ENCODE measurements at places on chromosomes 3 and 15.
A peak's percentile ranks its signal among the peaks of the same experiment; 100 is the strongest.

DNA sequence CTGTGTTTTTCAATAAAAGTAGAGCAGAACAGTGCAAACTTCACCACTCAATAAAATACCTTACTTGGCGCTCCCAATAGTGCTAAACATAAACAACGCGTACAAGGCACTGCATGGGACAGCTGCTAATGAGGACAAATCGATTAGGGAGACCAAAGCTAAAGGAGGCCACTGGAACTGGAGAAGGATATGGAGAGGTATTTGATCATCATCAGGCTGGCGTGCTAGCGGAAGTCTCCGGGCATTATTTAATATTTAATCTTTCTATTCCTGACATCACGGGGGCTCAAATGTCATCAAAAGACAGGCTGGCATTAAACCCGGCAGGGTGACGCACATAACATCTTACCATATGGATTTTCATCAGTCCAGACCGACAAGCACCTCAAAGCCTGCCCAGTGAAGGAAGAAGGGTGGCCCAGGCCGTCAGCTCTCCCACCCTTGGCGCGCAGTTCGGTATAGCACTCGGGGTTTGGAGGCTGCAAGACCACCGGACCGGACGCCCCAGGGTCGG lies 604 bp downstream of the CCPG1 start:
- peak overlapping the region; percentile 53 for H3K27ac ChIP-seq
- H3K4me3 ChIP-seq: peak overlapping the region; percentile 83
- no peaks in the 10 kb centered on the region for H3K27me3 ChIP-seq
- H3K36me3 ChIP-seq: no peaks in the 10 kb centered on the region
- H3K4me1 ChIP-seq: no peaks in the 10 kb centered on the region

DNA sequence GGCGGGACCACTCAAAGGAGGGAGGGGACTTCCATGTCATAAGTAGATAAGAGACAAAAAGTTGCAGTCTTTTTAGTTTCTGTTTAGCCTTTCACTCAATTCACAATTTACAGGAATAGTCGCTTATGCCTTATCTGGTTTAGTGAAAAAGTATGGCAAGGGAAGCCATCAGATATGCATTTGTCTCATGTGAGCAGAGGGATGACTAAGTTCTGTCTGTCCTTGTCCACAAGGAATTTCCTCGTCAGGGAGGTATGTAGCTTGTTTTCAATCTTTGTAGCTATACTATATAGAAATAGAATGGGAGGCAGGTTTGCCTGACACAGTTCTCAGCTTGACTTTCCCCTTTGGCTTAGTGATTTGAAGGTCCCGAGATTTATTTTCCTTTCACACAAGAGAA lies 882.8 kb downstream of the NAALADL2 start:
- no peak overlapping the region for H3K27ac ChIP-seq
- no peaks in the 10 kb centered on the region for H3K27me3 ChIP-seq

- no peaks in the 10 kb centered on the region for H3K4me1 ChIP-seq
- no peaks in the 10 kb centered on the region for H3K36me3 ChIP-seq
- no peak overlapping the region for H3K27ac ChIP-seq
- H3K4me3 ChIP-seq: no peak overlapping the region
Observed at GRCh38 chr3:45313743-45314403, 74.5 kb upstream of the LARS2 start.

- H3K4me3 ChIP-seq: no peak overlapping the region
- H3K36me3 ChIP-seq: no peaks in the 10 kb centered on the region
- H3K27me3 ChIP-seq: peaks cover 27% of the 10 kb centered on the region
- no peak overlapping the region for H3K27ac ChIP-seq
- DNase-seq: peak; percentile 43
- H3K4me1 ChIP-seq: no peaks in the 10 kb centered on the region
Observed at GRCh38 chr3:126373682-126374601, 16.7 kb upstream of the KLF15 start.

- H3K36me3 ChIP-seq: no peaks in the 10 kb centered on the region
- DNase-seq: peak; percentile 79
- no peaks in the 10 kb centered on the region for H3K27me3 ChIP-seq
- peak overlapping the region; percentile 61 for H3K27ac ChIP-seq
Observed at GRCh38 chr3:59839283-59839682, 789.5 kb upstream of the CFAP20DC start.

DNA sequence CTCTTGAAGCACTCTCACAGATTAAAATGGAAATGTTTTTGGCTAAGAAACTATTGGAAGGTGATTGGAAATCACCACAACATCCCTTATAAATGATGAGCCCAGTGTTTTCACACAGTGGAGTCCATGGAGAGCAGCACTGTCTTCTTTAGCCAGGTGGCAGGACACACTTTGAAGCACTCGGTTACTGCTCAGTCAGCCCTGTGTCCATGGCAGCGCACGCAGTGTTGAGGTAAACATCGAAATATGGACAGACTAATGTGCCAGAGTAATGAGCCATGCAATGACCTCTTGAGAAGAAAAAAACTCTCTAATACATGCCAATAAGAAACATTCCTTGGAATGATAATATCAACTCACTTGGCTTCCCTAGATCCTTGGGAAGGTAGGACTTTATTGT lies 66.6 kb downstream of the TGFBR2 start:
- H3K27ac ChIP-seq: peak overlapping the region; percentile 62
- peaks cover 3% of the 10 kb centered on the region for H3K4me1 ChIP-seq
- peak; percentile 14 for DNase-seq
- no peak overlapping the region for H3K4me3 ChIP-seq
- H3K27me3 ChIP-seq: no peaks in the 10 kb centered on the region

DNA sequence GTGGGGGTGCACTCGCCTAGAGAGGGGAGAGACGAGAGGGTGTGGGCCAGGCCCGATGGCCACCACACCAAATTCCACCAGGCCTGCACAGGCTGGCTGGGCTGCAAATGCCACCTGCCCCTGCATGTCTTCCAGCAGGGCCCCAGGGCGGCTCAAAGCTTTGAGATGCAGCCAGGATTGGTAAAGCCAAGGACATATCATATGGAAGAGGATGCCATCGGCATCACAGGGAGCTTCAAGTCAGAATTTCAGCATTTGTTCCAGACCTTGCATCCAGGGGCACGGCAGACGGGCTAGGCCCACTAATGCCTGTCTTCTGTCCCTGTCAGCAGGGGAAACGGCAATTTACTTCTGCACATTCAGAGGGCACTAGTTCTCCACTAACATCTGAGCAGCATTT lies 97.8 kb downstream of the NUP210 start:
- no peak overlapping the region for H3K4me3 ChIP-seq
- no peak overlapping the region for H3K27ac ChIP-seq
- H3K4me1 ChIP-seq: no peaks in the 10 kb centered on the region

DNA sequence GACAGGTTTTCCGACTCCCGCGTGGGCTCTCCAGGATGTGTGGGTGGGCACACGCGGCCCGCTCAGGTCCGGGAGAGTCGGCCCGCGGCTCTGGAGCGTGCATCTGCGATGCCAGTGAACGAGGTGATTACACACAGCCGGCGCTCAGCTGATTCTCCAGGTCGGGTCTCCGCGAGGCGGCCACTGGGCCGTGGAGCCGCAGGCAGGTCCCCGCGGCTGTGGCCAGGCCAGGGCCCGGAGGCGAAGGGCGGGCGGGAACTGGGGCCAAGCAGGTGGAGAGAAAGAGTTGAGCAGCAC lies 13.2 kb downstream of the PAK6 start:
- no peak overlapping the region for H3K27ac ChIP-seq
- no peaks in the 10 kb centered on the region for H3K36me3 ChIP-seq
- peaks cover 56% of the 10 kb centered on the region for H3K27me3 ChIP-seq
- DNase-seq: no peak

GRCh38 chr3:194973366-194974000 lies 287.8 kb downstream of the FAM43A start:
- no peaks in the 10 kb centered on the region for H3K36me3 ChIP-seq
- H3K4me3 ChIP-seq: no peak overlapping the region
- peaks cover 29% of the 10 kb centered on the region for H3K27me3 ChIP-seq
- no peaks in the 10 kb centered on the region for H3K4me1 ChIP-seq
- no peak for DNase-seq

- H3K4me1 ChIP-seq: peaks cover 27% of the 10 kb centered on the region
- no peaks in the 10 kb centered on the region for H3K27me3 ChIP-seq
- H3K4me3 ChIP-seq: peak overlapping the region; percentile 26
- H3K36me3 ChIP-seq: no peaks in the 10 kb centered on the region
Observed at GRCh38 chr15:40081691-40082194, 26.9 kb downstream of the BMF start.

DNA sequence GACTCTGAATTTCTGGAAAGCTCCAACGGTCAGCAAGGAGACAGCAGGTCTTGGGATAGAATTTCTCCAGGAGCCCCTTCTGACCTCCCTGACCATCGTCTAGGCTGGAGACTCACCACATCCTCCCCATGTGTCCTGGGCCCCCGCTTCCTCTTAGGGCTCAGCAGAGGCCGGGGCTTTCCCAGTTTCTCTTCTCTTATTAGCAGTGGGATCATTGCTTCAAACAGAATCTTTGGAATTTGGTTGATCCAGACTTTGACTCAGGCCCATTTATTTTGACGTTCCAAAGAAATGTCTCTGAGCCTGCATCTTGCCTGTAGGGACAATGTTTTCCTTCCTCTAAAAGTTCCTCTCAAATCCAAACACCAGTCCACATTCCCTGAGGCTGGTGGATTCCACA lies 38.4 kb upstream of the SLC6A6 start:
- no peaks in the 10 kb centered on the region for H3K36me3 ChIP-seq
- H3K27me3 ChIP-seq: peaks cover 9% of the 10 kb centered on the region
- H3K4me1 ChIP-seq: peaks cover 20% of the 10 kb centered on the region
- DNase-seq: peak; percentile 67
- H3K4me3 ChIP-seq: no peak overlapping the region

- H3K36me3 ChIP-seq: no peaks in the 10 kb centered on the region
- peaks cover 18% of the 10 kb centered on the region for H3K4me1 ChIP-seq
- no peak for DNase-seq
Observed at GRCh38 chr3:195160908-195161434, 110.0 kb downstream of the XXYLT1 start.

DNA sequence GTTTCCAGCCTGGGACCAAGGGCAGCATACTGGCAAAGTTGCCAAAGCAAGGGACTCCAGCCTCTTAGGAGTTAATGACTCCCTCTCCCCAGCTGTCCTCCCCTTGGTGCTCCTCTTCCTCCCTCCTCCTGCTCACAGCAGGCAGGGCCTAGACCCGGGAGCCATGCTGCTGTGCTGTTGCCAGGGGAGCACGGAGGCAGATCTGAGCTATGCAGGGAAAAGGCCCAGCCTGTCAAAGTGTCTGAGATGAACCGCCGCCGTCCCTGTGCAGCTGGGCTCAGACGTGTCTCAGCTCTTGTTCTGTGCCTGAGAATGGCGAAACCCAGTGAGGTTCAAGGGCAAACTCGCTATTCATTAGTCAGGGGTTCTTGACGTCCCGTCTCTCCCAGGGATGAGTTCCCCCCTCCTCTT lies 60.8 kb upstream of the POLG start:
- no peaks in the 10 kb centered on the region for H3K4me1 ChIP-seq
- peaks cover 84% of the 10 kb centered on the region for H3K27me3 ChIP-seq
- H3K36me3 ChIP-seq: no peaks in the 10 kb centered on the region
- no peak for DNase-seq

GRCh38 chr15:57761562-57761961 lies 55.0 kb downstream of the POLR2M start:
- no peak for DNase-seq
- H3K27ac ChIP-seq: no peak overlapping the region
- H3K27me3 ChIP-seq: peaks cover 5% of the 10 kb centered on the region
- H3K36me3 ChIP-seq: no peaks in the 10 kb centered on the region

GRCh38 chr3:197392961-197393360 lies 94.5 kb upstream of the DLG1 start:
- H3K27me3 ChIP-seq: peaks cover 37% of the 10 kb centered on the region
- no peak overlapping the region for H3K4me3 ChIP-seq
- DNase-seq: peak; percentile 7
- no peak overlapping the region for H3K27ac ChIP-seq
- peaks cover 4% of the 10 kb centered on the region for H3K4me1 ChIP-seq

DNA sequence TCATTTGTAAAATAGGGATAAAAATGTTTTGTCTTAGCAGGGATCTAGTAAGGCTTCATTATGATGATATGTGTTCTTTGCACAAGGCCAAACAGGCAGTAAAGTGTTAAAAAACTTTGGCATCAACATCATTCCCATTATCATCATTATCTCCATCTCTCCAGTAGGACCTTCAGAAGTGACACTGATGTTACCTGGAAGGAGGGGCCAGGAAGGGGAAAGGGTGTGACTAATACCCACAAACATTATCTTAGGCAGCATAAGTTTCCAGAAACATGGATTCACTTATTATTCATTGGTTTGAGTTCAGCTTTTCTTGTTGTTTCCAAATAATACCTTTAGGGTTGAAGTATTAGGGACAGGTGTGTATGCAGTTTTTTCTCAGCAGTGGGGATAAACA lies 399.6 kb downstream of the PTPRG start:
- H3K4me1 ChIP-seq: peaks cover 6% of the 10 kb centered on the region
- H3K4me3 ChIP-seq: no peak overlapping the region
- H3K27me3 ChIP-seq: no peaks in the 10 kb centered on the region
- DNase-seq: no peak
- H3K27ac ChIP-seq: no peak overlapping the region

GRCh38 chr3:4416961-4417360 lies 50.1 kb downstream of the SUMF1 start:
- no peak overlapping the region for H3K4me3 ChIP-seq
- peaks cover 5% of the 10 kb centered on the region for H3K4me1 ChIP-seq
- H3K27me3 ChIP-seq: no peaks in the 10 kb centered on the region
- H3K27ac ChIP-seq: no peak overlapping the region
- peak; percentile 92 for DNase-seq

DNA sequence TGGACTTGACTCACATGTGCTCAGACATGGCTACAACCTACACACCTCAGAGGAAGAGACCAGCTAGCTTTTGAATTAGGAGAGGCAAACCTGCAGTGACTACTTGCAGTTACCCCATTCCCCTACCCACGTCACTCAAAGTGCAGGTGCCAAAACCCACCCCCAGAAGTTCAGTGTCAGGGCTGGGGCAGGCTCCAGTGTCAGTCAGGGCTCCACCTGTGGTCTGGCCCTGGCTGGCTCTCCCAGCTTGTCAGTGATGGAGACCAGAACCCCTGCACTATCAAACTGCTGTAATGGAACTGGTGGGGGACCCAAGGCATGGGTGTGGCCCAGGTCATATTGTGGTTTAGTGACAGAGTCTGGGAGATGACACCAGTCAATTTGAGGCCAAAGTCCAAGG lies 32.6 kb upstream of the SLC41A3 start:
- H3K27me3 ChIP-seq: peaks cover 39% of the 10 kb centered on the region
- no peak for DNase-seq
- no peak overlapping the region for H3K27ac ChIP-seq
- no peaks in the 10 kb centered on the region for H3K4me1 ChIP-seq
- no peaks in the 10 kb centered on the region for H3K36me3 ChIP-seq

- H3K4me3 ChIP-seq: no peak overlapping the region
- H3K27me3 ChIP-seq: no peaks in the 10 kb centered on the region
- H3K36me3 ChIP-seq: no peaks in the 10 kb centered on the region
- H3K27ac ChIP-seq: no peak overlapping the region
- DNase-seq: peak; percentile 87
Observed at GRCh38 chr15:36484038-36484778, 95.2 kb upstream of the CDIN1 start.

- no peaks in the 10 kb centered on the region for H3K36me3 ChIP-seq
- H3K4me3 ChIP-seq: no peak overlapping the region
- peaks cover 2% of the 10 kb centered on the region for H3K4me1 ChIP-seq
- no peak overlapping the region for H3K27ac ChIP-seq
Observed at GRCh38 chr3:58214484-58215316, 3.9 kb upstream of the DNASE1L3 start.
